ENCODE measurements at places on chromosomes 6 and 20.

GRCh38 chr6:43263314-43264178, 20.3 kb downstream of the TTBK1 start:
- peak; percentile 58 for DNase-seq

GRCh38 chr20:54995011-54995410, 519.6 kb downstream of the DOK5 start:
- no peak for DNase-seq

DNA sequence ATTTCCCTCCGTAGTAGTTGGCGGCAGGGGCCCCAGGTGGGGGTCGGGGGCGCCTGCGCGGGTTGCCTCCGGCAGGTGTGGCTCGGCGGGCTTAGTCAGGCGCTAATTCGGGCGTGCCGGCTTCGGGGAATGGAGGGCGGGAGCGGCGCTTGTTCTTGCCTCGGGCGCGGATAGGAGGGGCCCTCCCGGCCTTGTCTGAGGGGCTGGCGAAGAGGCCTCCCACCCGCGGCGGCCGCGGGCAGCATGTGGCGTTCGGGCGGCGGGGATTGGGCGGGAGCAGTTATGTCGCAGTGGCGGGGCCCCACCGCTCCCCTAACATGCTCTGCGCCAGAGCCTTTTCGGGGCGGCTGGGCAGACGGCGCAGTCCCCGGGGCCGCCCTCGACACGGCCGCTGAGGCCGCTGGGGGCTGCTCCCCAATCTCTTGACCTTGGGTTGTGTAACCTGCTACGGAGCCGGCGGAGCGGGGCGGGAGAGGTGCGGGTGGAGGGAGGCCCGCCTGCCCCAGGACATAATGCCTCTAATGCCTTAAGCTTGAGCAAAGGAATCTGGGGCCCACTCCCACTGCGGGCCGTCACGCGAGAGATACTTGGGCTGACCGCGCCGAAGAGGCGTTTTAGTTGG, 1.1 kb downstream of the AMD1 start:
- peak; percentile 72 for DNase-seq

DNA sequence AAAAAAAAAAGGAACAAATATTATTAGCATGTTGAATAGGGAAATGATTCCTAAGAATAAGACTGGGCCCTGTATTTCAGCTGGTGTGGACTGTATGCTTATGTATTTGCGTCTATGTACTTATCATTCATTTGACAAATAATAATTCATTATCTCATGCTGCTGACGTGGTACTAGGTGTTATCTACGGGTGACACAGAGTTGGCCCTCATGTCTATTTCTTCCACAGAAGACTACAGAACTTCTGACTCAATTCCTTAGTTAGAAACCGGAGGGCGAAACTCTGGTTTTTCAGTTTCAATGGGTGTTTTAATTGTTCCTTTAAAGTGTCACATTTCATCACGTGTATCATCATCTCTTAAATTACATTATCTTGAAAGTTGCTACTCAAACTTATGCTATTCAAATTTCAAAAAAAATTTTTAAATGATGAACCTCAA, 305.9 kb downstream of the CLIC5 start:
- DNase-seq = no peak

GRCh38 chr20:50762435-50763220, 31.2 kb downstream of the PARD6B start:
- no peak for DNase-seq

DNA sequence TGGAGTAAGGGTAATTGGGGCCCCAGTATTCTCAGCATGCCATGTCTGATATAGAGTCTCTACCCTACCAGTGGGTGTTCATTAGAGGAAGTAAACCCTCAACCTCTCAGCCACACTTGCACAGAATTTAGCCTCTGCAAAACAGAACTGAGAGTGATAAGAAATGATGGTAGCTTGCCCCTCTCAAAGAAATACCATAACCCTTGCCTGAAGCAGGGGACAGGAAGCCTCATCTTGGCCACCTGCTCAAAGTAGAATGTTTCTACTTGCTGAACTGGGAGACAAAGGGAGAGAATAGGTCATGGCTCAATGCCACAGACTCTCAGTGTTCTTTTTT, 33.7 kb downstream of the SPTLC3 start:
- no peak for DNase-seq

DNA sequence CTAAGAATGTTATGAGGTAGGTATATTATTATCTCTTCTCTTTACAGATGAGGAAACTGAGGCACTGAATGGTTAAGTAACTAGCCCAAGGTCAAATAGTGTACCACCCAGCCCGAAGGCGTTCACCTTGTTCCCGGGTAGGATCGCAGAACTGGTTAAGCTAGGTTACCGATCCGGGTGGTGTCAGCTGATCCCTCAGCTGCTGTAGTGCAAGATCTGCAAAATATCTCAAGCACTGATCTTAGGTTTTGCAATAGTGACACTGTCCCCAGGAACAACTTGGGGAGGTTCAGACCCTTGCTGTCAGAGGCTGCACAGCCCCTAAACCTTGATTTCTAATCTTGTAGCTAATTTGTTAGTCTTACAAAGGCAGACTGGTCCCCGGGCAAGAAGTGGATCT, 28.1 kb downstream of the SLC52A3 start:
- no peak for DNase-seq

DNA sequence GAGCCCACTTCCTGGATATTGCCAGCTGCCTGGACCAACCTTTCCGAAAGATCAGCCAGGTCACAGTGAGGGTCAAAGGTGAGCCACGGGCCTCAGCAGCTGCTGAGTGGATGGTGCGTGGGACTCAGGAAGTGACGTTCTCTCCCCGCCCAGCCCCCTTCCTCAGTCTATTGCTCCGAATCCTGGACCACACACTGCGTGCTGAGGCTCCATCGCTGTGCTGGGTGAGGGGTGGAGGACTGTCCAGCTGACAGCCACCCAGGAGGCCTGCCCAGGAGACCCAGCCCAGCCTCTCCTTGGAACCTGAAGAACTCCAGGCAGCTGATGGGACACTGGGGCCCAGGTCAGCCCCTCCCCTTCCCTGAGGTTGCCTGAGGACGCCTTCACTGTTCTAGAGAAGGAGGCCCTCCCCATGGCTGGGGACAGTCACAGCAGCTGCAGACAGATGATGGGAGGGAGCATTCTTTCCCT, 94.4 kb upstream of the CD93 start:
- no peak for DNase-seq

Measured in central memory CD4-positive, alpha-beta T cell (primary cell).